KBM-7 (cell line): ENCODE measurements at places on chromosomes 3 and 15.

GRCh38 chr3:46466273-46466672 lies 1.6 kb upstream of the LTF start:
- no peak for DNase-seq

DNA sequence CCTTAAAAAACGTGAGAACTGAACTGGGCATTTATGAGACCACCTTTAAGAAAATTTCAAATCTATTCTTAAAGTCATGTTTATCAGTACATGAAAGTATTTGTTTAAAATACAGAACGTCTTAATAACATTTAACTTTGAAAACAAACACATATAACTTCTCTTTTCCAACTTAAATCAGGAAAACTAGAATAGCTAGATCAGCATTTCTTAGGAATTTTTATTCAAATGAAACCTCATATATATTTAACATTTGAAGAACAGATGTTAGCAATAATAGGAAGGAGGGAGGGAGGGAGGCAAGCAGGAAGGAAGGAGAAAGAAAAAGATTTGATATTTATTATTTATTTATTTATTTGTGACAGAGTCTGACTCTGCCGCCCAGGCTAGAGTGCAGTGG lies 120.2 kb downstream of the NR1I2 start:
- no peak for DNase-seq

DNA sequence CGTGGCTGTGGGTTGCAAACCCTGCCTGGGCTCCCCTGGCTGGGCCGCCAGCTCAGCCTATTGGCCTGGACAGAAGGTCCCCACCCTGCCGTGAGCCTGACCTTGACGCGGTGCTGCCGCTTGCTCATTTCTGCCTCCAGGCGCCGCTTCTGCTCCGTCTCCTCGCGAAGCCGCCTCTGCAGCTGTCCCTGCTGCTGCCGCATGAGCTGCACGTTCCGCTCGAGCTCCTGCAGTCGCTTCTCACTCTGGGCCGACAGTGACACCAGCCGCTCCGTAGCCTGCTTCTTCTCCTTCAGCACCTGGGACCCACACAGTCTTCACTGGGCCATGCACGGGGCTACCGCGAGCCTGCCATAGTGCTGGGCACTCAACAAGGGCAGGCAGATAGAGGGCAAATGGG lies 21.7 kb downstream of the KIF7 start:
- no peak for DNase-seq

DNA sequence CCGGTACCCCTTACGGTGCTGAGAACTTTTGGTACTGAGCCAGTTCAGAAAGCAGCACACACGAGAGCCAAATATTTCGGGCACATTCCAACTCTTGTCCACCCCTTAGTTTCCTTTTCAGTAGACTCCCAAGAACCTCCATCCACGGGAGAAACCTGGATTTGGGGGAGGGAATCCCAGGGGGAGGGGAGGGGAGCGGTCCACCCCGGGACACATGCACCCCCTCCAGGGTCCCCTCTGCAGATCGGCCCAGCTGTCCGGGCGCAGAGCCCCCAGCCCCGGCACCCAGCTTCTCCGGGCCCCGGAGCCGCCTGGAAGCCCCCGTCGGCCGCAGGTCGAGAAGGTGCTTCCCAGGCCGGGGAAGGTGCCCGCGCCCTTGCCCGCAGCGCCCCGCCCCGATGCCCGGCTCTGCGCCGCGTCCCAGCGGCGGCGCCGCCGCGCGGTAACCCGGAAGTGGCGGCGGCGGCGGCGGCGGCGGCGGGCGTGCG lies 455 bp upstream of the ABHD17C start:
- no peak for DNase-seq

- DNase-seq: peak; percentile 57
Observed at GRCh38 chr3:186093271-186093900, 15.5 kb downstream of the ETV5 start.

DNA sequence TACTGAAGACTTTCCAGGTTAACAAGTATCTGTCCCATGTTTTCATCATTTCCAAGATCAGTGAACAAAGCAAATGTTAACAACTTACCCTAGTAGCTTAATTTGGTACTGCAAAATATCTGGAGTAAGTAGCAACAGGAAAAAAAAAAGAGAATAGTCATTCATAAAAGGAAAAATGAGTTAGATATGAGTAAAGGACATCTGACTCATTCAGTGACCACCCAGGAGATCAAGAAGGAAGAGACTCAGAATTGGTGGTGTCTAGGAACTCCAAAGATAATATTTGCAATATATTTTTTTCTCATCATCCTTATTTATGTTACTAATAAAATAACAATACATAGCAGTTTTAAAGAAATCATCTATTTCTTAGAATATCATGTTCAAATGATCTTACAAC lies 253.8 kb upstream of the COL8A1 start:
- no peak for DNase-seq

- no peak for DNase-seq
Observed at GRCh38 chr3:37129871-37130270, 44.5 kb downstream of the LRRFIP2 start.

- peak; percentile 56 for DNase-seq
Observed at GRCh38 chr15:55897560-55898336, 95.7 kb downstream of the NEDD4 start.

GRCh38 chr3:153853163-153853562 lies 268.0 kb upstream of the ARHGEF26 start:
- no peak for DNase-seq

GRCh38 chr3:33355611-33356010 lies 78.4 kb downstream of the FBXL2 start:
- DNase-seq: no peak

- DNase-seq: no peak
Observed at GRCh38 chr3:84292128-84292527, 666.7 kb upstream of the CADM2 start.

- no peak for DNase-seq
Observed at GRCh38 chr3:9600597-9600996, 47.0 kb upstream of the LHFPL4 start.

- no peak for DNase-seq
Observed at GRCh38 chr15:73367624-73368300, 996 bp downstream of the HCN4 start.

- DNase-seq: no peak
Observed at GRCh38 chr3:60313951-60314461, 937.2 kb downstream of the FHIT start.
